CD8-positive, alpha-beta T cell (primary cell): ENCODE measurements at places on chromosomes 11 and 22.

DNA sequence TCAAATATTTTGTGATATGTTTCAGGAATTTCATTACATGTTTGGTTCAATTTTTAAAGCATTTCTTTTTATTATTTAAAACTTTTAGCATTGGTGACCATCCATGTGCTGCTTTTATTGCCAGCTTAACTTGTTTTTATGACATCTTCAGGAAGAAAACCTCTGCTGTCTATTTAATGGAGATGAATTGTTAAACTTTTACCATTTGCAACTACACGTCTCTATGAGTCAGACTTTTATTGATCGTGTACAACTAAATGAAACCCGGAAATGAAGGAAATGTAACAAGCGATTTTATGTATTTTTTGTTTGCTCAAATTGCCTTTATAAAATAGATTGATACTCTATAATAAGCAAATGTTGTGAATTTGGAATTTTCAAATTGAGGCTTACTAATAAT is 113.0 kb downstream of the PTPRJ start:
- no peak for DNase-seq

DNA sequence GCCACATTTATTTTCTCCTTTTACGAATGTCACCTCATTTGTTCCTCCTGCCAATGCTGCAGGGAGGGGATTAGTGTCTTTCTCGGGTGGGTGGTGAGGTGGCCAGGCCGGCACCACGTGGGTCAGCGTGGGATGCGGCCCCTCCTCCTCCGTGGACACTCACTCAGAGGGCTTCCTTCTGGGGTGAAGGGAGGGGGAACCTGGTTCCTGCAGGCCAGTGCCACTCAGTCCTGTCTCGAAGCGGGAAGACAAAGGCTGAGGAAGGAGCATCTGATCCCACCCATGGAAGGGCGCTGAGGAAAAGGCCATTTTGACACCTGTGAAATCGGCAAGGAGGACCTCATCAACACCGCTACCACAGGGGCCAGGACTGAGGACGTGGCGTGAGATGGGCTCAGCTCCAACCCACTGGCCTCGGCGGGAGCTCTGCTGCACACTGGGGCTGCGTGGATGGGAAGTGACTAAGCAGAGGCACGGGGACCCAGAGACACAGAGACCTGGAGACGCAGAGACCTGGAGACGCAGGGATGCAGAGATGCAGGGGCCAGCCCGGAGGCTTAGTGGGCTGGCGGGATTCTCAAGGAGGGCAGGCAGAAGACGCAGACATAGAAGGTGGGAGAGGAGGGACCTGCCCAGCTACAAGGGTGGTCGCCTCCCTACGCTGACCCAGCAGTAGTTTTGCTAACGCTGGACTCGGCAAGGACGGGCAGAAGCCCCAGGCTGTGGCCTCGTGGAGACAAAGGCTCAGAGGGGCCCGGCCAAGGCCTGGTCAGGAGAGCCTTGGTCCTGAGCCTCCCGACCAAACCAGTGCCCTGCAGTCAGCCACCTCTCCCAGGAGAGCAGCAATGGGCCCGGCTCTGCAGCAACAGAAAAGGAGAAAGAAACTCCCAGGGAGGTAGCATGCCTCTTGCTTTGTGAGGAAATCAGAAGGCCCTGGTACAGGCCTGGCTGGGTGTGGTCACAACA is 1071.2 kb downstream of the BRD1 start:
- no peak for DNase-seq

DNA sequence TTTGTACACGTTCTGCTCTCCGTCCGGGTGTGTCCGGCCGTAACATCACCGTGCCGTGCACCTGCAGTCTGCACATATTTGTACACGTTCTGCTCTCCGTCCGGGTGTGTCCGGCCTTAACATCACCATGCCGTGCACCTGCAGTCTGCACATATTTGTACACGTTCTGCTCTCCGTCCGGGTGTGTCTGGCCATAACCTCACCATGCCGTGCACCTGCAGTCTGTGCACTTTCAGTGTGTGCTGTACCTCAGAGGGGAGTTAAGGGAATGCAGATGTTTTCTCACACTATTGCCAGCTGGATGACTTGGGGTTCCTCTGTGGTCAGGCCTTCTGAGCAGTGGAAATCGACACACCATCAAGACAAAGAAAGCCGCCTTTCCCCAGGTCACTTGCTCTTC is 4.2 kb downstream of the TTLL8 start:
- DNase-seq = no peak

GRCh38 chr22:28891156-28891733 is 7.9 kb downstream of the ZNRF3 start:
- no peak for DNase-seq

GRCh38 chr11:61080986-61081590 is 21.2 kb upstream of the CD5 start:
- DNase-seq = no peak

- DNase-seq = no peak
These were observed 33.9 kb downstream of the DUSP8 start for GRCh38 chr11:1538153-1538552.
